ENCODE measurements at places on chromosomes 2 and 18. TPM values are rescaled to one million over a fixed set of nuclear protein-coding genes. Genes with fewer than 3 reads are reported as not detected.

DNA sequence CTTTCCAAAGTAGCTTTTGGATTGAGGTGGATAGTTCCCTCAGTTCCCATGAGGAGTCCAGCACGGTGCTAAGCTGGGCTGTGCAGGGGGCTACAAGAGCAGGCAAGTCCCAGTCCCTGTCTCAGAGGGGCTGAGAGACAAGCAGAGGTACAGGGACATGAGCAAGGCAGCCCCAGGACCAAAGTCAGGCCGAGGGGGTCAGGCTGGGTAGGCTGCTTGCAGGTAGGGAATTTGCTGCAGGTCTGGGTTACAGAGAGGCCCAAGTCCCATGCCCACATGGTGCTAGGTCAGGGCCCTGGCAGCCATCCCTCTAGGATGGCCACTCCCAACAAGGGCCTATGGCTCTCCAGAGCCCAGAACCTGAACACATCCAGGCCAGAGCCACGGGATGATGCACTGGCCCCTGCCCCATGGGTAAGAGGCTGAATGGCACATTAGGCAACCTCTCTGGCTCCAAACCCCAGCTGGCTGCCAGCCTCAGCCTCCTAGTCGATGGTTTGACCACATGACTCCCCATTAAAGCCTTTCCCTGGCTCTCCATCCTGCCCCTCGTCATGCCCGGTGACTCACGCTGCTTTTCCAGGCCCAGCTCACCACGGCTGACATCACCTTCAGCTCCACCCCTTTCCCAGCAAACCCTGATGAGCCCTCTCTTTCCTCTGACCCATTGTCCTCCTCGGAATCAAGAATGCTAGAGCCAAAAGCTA, 83.7 kb downstream of the SDC1 start:
- DNase-seq, result peak; percentile 64

DNA sequence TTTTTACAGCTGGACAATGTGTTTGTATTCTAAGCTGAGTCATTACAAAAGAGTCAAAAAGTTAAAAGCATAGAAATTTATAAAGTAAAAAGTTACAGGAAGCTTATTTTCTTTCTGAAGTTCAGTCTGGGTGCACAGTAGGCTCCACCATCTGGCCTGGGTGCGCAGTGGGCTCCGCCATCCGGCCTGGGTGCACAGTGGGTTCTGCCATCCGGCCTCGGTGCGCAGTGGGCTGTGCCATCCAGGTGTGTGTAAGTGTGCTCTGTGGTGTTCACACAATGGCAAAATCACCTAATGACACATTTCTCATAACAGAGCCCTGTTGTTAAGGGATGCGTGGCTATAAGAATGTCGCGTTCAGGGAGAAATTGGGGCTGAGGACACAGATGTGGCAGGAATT, 195.5 kb downstream of the ANKRD30B start:
- DNase-seq, result no peak

GRCh38 chr2:196939371-196939770, 12.9 kb upstream of the PGAP1 start:
- no peak for DNase-seq

- no peak for DNase-seq
These were observed 63.1 kb upstream of the LYPD1 start for GRCh38 chr2:132733094-132733493.

DNA sequence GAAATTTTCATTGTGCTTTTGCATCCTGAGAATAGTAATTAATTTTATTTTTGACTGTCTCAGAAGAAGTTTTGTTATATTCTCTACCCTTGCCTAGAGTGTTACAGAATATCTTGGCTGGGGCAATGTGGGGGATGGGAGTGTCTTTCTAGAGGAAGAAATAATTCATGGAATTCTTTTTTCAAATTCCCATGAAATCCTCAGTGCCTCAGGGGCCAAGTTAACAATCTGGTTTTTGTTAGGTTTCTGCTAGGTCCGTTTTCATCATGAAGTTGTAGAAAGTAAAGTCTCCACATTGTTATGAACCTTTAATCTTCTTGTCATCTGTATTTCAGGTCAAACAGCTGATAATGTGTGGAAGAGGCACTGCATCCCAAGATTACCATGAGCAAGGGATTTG, 145.6 kb upstream of the GYPC start:
- no peak for DNase-seq

- no peak for DNase-seq
These were observed 262.1 kb downstream of the LPIN1 start for GRCh38 chr2:12008425-12009061.

- DNase-seq, result no peak
These were observed 1189.4 kb downstream of the DSC3 start for GRCh38 chr18:29853126-29853525.

- no peak for DNase-seq
These were observed 123.8 kb downstream of the AKAIN1 start for GRCh38 chr18:5073026-5073944.

GRCh38 chr2:222000326-222000725, 298.5 kb downstream of the PAX3 start:
- no peak for DNase-seq

GRCh38 chr2:220101980-220102379, 474.6 kb downstream of the SLC4A3 start:
- no peak for DNase-seq

- DNase-seq, result no peak
These were observed 18.0 kb downstream of the MBD2 start for GRCh38 chr18:54206447-54206846.

Gene TTL
- total RNA-seq, result 69.3 TPM

Gene SPDYA
- total RNA-seq, result 0.79 TPM

Gene DSC2
- total RNA-seq, result under 0.01 TPM

Measured in pulmonary artery endothelial cell (primary cell).